ENCODE measurements at places on chromosomes 13 and 19.

GRCh38 chr13:45015300-45015699 lies 26.0 kb downstream of the GPALPP1 start:
- DNase-seq = no peak

GRCh38 chr19:5093297-5093928 lies 124.5 kb downstream of the KDM4B start:
- no peak for DNase-seq

- no peak for DNase-seq
Measured at GRCh38 chr13:83117046-83117445, 765.2 kb downstream of the SLITRK1 start.

DNA sequence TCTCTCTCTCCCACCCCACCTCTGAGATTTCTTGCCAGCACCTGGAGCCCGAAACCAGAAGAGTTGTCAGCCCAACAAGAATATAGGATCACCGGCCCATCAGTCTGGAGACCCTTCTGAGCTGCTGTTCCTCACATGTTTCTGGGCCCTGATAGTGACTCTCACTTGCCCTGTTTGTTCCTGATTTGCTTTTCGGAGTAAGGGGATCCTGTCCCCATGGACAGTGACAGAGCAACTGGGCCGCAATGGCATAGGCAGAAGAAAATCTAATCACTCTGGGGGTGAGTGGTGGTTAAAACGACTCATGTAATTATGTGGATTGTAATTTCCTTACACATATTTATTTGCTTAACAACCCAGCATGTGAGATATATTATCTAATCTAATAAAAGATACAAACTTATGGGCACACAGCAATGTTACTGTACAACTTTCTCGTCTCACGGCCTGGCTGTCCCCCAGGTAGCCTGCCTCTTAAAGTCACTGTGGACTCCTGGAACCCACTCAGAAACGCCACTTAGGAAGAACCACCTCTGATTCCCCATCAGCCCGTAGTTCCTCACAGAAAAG lies 663 bp upstream of the SMAD9 start:
- no peak for DNase-seq

DNA sequence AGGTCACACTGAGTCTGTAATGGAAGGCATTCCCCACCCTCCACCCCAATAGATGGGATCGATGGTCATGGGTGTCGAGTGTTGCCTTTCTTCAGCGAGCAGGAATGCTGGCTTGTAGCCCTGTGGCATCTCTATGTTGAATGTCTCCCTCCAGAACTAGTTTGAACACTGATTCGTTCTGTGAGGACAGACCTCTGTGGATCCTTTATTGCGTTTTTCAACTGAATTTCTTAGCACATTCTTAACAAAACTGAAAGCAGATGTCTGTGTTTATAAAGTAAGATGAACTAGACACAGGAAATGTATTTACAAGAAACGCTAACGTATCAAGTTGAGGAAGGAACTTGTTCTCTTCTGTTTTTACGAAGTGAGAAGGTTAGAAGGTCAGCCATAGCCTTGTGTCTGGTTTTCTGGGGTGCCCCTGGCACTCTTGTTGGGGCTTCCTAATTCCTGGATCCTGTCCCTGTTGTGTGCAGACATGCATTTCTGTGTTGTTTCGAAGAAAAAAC lies 36.8 kb upstream of the TM9SF2 start:
- DNase-seq = no peak

DNA sequence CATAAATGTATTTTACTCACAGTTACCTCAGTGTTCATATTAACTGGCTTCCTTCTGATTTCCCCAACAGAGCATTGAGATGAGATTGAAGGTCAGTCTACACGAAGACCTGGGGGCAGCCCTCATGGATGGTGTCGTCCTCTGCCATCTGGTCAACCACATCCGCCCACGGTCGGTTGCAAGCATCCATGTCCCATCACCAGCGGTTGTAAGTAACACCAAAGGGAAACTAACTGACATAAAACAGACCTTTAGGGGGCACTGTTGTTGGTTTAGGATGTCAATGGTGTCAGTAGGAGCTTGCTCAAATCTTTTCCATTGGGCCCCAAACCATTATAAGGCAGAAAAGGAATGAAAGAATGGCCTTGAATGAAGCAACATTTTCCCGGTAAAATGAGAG lies 68.2 kb downstream of the ESD start:
- no peak for DNase-seq

GRCh38 chr19:39351537-39352064 lies 9.4 kb downstream of the SAMD4B start:
- DNase-seq = no peak

- no peak for DNase-seq
Measured at GRCh38 chr19:1577929-1578618, 9.9 kb upstream of the MEX3D start.

DNA sequence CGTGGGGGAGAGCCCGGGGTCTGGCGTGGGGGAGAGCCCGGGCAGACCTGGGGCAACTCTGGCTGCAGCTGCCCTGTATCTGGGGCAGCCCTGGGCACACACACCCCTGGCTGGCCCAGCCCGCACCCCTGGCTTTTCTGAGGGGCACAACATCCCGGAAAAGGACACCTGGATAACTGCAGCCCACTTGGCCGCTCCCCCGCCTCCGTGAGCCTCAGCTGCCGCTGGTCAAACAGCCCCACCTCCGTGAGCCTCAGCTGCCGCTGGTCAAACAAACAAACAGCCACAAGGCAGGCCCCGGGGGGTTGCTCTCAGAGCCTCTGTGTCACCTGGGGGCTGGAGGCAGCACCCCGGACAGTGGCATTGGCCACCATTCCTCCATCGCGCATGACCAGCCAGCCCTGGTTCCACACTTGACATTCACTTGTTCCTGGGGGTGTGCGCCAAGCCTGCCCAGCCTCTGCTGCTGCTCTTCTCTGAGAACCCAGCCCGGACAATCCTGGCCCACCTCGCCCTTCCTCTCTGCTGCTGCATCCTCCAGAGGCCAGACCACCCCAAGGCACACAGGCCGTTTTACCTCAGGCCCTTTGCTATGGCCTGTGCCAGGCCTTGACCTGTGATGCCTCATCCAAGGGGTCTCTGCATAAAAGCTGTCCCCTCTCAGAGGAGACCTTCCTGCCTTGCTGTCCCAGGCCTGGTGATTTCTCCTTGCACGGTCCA lies 19.9 kb downstream of the CEBPG start:
- DNase-seq = no peak

GRCh38 chr19:45250832-45251451 lies at the start of gene MARK4:
Gene MARK4 (plus strand): TSS chr19:45251271. CDS start chr19:45251589, 318 bp downstream.
- no peak for DNase-seq

GRCh38 chr19:54692298-54692615 lies 29.5 kb downstream of the LILRB4 start:
- no peak for DNase-seq

- no peak for DNase-seq
Measured at GRCh38 chr19:40228346-40228745, 1.9 kb upstream of the CCNP start.

DNA sequence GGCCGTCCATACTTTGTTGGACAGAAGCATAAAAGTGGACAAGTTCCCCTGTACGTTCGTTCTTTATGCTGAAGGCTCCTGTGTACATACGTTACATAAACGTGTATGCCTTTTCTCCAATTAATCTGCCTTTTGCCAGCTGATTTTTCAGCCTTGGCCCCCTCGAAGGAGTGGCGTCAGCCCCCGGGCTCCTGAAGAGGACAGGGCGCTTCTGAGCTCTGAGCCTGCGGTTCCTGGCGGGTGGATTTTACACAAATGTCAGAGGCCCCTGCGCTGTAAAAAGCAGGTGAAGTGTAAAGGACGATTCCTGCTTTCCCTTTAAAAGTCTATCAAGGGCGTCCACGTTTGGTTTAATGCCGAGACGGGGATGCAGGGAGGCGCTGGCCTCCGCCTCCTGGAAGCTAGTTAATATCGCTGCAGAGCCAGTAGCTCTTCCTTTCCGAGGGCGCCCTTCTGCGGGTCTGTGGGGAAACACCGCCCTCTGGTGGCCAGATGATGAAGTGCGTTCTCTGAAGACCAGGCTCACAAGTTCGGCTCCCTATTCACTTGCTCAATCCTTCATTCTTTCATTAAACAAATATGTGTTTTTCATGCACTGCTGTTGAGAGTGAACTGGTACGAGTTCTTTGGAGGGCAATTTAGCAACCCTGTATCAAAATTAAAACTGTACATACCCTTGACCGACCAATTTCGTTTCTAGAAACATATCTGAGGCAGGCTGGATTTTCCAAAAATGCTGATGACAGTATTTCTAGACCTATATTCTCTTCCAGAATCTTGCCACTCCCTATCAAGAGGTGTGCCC lies 62.0 kb downstream of the GPR12 start:
- peak; percentile 26 for DNase-seq

- DNase-seq = no peak
Measured at GRCh38 chr19:55622242-55622969, 2.0 kb downstream of the ZNF784 start.

- DNase-seq = no peak
Measured at GRCh38 chr19:35291916-35292315, at the start of gene MAG. Gene MAG (plus strand): TSS chr19:35292161. CDS start chr19:35295409, 3,248 bp downstream.

DNA sequence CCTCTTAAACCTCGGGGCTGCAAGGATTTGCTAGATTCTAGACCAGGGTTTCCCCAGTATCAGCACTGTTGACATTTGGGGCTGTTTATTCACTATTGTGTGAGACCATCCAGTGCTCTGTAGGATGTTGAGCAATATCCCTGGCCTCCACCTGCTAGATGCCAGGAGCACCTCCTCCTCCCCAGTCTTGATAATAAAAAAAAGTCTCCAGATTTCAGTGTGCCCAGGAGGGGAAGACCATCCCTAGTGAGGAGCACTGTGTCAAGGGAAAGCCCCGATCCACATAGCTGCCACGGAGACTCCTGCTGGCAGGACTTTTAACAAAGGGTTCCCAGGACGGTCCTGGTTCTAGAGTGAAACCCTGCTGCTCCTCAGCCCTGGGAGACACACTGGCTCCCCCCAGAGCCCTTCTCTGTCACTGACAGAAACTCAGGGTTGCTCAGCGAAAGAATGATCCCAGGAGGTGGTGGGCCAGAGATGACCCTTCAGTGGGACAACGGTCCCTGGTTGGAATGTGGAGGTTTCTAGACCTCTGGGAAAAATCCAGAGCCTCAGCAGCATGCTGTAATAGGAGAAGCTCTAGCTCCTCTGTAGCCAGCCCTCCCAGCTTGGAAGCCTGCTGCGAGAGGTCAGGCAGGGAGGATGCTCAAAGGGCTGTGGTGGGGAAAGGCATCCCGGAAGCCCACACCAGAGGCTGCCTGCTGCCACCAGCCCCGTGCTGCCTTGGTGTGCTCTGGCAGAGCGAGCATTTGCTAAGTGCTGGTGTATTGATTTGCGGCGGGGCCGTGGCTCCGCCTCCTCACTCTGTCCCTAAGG lies 20.3 kb downstream of the LYL1 start:
- no peak for DNase-seq

- no peak for DNase-seq
Measured at GRCh38 chr13:106373304-106373988, 162.0 kb downstream of the EFNB2 start.

GRCh38 chr13:99965329-99966000 lies 6.1 kb downstream of the ZIC5 start:
- no peak for DNase-seq

DNA sequence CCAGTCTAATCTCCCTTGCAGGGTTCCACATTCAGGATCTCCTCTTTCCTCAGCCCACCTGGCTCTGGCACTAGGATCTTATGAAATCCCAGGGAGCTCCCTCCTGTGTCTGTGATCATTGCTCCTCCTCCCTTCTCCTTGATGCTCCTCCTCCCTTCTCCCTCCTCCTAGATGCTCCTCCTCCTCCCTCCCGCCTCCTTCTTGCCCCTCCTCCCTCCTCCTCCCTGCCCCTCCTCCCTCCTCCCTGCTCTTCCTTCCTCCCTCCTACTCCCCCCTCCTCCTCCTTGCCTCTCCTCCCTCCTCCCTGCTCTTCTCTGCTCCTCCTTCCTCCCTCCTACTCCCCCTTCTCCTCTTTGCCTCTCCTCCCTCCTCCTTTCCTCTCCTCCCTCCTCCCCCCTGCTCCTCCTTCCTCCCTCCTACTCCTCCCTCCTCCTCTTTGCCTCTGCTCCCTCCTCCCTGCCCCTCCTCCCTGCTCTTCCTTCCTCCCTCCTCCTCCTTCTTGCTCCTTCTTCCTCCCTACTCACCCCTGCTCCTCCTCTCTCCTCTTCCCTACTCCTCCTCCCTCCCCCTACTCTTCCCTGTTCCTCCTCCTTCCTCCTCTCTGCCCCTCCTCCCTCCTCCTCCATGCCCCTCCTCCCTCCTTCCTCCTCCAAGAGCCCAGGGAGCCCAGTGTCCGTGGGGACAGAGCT lies 14.9 kb upstream of the ZBTB7A start:
- no peak for DNase-seq

- no peak for DNase-seq
Measured at GRCh38 chr19:44666852-44667556, 4.3 kb upstream of the CEACAM19 start.

GRCh38 chr19:49987159-49987698 lies 26.3 kb upstream of the SIGLEC11 start:
- DNase-seq = peak; percentile 70

GRCh38 chr13:102392481-102393209 lies 9.2 kb downstream of the FGF14 start:
- no peak for DNase-seq

- DNase-seq = no peak
Measured at GRCh38 chr19:46537136-46538097, 41.8 kb upstream of the PNMA8B start.

- DNase-seq = no peak
Measured at GRCh38 chr19:19064811-19065745, 1.3 kb downstream of the SLC25A42 start.

GRCh38 chr19:12727745-12728433 lies 4.2 kb upstream of the TNPO2 start:
- no peak for DNase-seq

GRCh38 chr13:50068508-50068907 lies 53.3 kb downstream of the KCNRG start:
- DNase-seq = no peak

DNA sequence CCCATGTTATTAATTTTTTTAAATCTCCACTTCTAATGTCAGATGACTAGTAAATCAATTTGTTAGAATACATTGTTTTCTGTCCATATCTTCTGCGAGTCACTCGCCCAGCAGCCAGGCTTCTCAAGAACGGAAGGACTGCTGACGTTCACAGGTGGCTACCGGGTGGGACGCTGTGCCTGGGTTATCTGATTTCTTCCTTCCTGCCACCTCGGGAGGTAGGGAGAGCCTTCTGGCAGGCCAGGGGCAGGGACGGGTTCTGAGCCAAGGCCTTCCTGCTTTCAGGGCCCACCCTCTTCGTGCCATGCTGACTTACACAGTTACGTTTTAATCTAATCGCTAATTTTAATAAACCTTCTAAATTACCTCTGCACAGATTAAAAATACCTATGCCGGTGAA lies 7.9 kb upstream of the C1QTNF9 start:
- no peak for DNase-seq

DNA sequence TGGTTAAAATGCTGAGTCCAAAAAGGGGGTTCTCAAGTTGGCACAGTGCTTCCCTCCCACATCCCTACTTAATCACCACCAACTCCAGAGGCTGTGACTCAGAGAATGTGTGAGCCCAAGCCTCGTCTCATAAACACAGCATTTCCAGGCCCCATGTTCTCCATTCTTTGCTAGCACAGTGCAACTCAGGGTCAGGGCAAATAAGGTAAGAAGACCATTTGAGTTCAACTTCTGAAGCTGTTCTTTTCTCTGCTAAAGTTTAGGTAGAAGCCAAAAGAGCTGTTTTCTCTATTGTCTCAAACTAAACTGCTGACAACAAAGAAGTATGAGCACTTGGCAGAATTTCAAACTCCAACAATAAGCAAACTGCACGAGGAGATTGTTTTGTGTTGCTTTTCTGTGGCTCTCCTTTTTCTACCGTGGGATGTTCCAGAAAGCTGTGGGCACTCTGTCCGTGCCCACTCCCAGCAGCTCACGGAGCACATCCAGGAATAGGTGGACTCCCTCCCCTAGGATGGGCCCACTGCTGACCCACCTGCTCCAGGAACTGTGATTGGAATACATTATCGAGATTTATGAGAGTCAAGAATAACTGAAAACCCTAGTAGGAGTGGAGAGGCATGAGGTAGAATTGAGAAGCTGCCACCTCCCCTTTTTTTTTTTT lies 494.3 kb downstream of the COG6 start:
- no peak for DNase-seq

Measured in HS-27A (cell line).